ENCODE measurements at places on chromosomes 12 and 14.

- DNase-seq, result no peak
Measured at GRCh38 chr14:56817396-56817921, 7.2 kb upstream of the OTX2 start.

GRCh38 chr14:88426271-88426670 lies 40.8 kb downstream of the SPATA7 start:
- no peak for DNase-seq

- DNase-seq, result no peak
Measured at GRCh38 chr12:120331390-120331789, 3.8 kb upstream of the PLA2G1B start.

GRCh38 chr14:32197919-32198318 lies 3.9 kb upstream of the RNU6-7 start:
- DNase-seq, result no peak

DNA sequence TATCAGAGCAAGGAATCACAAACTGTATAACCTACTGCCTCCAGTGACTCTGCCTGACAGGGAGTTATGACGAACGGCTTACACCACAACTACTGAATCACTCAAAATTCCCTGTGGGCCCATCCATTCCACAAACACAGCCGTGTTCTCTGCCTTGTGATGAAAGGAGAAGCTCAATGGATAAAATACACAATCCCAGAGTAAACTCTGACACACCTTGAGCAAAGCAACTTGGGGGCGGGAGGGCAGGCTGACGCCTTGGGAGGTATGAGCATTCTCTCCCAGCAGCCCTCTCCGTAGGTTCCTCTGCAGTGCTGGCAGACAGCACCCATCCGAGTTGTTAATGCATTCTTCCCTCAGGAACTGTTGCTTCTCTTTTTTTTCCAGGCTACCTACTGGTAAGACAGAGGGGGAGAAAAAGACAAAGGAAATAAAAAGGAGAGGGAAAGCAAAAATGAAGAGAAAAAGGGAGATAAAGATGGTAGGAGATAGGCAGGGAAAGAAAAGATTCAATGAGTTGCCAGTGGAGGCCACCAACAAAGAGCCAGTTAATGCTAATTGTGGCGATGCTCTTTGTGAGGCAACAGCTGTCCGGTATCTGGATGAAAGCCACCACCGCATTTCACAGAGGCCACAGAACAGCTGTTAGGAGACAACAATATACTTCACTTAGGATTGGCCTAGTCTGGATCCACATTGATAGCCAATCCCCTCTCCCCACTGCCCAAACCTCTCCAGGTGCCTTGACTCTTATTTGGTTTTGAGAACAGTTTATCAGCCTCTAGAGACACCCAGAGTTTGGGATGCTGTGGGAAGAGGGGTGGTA lies 4.7 kb upstream of the DIO2 start:
- no peak for DNase-seq

DNA sequence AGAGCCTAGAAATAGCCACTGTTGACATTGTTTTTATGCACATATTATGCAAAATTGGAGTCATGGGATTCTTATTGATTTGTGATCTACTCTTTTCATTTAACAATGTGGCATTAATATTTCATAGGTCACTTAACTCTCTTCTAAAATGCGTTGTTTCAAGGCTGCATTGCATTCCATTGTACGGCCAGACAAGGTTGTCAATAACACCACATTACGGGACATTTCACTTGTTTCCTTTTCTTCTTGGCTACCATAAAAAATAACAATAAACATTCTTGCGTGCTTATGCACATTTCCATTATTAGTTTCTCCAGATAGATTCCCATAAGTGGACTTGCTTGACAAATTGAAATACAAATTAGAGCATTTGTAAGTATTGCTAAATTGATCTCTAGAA lies 120.8 kb upstream of the TMCC3 start:
- DNase-seq, result no peak
